ENCODE measurements at places on chromosomes 4 and X.

DNA sequence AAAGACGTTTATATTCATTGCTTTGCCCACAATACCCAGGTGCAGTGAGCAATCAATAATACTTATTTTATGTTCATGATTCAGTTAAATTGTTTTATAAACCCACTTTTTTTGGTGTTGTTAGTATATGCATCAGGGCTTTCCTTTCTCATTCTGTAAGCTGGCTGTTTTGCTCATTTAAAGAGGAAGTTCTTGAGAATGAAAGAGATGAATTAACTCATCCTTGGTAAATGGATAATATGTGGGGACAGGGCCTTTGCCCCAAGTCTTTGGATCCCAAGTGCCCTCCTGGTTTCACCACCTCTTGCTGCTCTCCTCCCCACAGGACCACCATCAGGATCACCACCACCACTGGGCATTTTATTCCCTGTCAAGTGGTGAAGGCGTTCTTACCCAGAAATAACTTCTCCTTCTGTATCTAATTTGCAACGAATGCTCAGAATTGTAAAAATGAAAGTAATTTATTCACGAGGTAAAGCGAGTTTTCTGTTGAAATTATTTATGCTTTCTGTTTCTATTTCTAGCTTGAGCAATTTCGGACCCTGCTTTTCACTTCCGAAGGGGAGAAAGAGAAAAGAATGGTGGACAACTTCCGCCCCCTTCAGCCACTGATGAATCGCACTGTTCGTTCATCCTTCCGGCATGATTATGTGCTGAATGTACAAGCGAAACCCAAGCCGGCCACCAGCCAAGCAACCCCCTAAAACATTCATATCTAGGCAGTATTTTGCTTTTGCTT lies 8.2 kb upstream of the ZRSR2 start:
- DNase-seq = no peak

- DNase-seq = no peak
Observed at GRCh38 chr4:78362310-78362709, 189.3 kb upstream of the ANXA3 start.

DNA sequence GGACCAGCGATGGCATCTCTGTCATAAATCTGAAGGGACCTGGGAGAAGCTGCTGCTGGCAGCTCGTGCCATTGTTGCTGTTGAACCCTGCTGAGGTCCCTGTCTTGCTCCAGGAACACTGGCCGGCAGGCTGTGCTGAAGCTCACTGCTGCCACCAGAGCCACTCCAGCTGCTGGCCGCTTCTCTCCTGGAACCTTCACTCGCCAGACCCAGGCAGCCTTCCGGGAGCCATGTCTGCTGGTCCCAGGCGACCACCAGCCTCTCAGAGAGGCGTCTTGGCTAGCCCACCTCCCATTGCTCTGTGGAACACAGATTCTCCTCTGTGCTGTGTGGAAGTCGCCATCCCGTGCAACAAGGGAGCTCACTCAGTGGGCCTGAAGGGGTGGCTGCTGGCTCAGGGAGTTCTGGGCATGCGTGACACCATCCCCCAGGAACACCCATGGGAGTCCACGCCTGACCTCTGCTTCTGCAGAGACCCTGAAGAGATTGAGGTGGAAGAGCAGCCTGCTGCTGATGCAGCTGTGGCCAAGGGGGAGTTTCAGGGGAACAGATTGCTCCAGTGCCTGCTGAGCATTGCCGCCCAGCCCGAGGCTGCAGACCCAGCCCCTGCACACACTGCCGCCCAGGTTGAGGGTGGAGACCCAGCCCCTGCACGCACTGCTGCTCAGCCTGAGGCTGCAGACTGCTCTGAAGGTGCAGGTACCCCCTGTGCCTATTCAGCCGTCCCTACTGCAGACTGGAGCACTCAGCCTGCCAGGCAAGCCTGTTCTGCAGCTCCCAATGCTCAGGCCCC lies 33.1 kb upstream of the CYP4V2 start:
- DNase-seq = no peak

- no peak for DNase-seq
Observed at GRCh38 chrX:128992107-128992971, 531.0 kb downstream of the SMARCA1 start.

DNA sequence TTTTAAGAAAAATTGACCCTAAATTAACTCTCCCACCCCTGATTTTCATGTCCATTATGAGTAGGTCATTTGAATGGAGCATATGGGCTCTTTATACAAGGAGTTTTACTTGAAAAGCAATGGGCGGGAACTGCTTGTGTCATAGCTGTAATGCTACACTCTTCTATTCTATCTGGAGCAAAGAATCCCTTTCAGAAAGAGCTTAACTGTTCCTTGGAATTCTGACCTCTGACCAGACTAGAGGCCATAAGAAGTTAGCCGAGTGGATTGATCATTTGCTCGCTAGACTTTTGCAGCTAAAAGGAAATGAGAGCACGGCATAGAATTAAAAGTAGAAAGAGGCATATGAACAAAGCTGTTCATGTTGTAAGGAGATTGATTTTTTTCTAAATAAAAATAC lies 79.1 kb downstream of the DOCK11 start:
- DNase-seq = no peak

GRCh38 chrX:129845616-129846190 lies 2.0 kb upstream of the ZDHHC9 start:
- DNase-seq = no peak

GRCh38 chr4:153747406-153747955 lies 12.3 kb downstream of the RNF175 start:
- DNase-seq = no peak

GRCh38 chr4:91827914-91828313 lies 475.9 kb upstream of the GRID2 start:
- DNase-seq = no peak

GRCh38 chr4:81468678-81469077 lies 3.0 kb downstream of the RASGEF1B start:
- no peak for DNase-seq

DNA sequence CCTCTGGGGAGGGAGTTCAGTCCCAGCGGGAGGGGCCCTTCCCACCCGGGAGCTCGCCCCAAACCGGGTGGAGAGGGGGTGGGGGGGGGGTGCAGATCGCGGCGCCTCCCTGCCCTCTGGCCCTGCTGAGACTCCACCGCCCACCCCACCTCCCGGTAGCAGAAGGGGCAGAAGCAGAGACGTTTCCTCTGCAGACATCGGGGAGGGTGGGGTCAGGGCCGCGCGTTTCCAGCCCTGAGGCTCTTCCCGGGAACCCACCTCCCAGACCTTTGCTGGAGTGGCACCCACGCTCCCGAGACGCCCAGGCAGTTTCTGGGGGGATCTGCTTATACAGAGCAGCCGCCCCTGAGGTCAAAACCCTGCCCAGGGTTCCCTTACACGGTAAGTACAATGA lies 30.2 kb downstream of the CPLX1 start:
- no peak for DNase-seq

GRCh38 chrX:118208481-118208880 lies 91.9 kb upstream of the KLHL13 start:
- DNase-seq = no peak

DNA sequence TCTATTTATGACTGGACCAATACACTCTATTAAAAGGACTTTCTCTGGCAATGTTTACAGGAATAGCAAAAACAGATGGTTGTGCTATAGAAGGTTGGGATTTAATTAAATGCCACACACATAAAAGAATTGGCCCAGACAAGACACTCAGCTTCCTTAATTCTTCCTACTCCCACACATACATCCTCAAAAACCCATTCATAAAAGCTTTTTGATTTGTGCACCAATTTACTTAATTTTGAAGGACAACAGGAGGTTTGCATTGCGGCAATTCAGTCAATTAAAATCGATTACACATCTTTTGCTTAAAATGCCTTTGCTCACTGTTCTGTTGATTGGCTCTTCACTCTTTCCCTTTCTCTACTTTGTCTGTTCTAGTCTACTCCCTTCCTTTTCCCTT lies 317.1 kb downstream of the CBLL2 start:
- DNase-seq = no peak

DNA sequence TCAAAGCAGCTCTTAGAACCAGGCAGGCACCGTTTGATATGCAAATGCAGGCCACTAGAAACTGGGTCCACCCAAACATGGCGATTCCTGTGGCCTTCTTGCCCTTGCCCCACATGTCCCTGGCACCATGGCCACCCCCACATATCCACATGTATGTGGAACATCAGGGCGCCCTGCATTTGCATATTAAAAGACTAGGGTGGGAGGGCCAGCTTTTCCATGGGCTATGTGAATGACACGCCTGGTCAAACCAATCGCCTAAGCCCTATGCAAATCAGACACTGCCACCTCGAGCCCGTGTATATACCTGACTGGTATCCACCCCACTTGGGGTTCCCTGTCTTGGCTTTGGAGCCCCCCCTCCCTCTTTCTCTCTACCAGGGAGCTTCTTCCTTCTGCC lies 107.0 kb downstream of the ABLIM2 start:
- no peak for DNase-seq

- no peak for DNase-seq
Observed at GRCh38 chr4:107603430-107603829, 116.6 kb downstream of the PAPSS1 start.

- no peak for DNase-seq
Observed at GRCh38 chrX:116194649-116195048, 24.1 kb downstream of the AGTR2 start.

GRCh38 chr4:60656171-60656570 lies 544.0 kb upstream of the ADGRL3 start:
- no peak for DNase-seq

GRCh38 chrX:45449982-45450381 lies 249.3 kb upstream of the DIPK2B start:
- DNase-seq = no peak

DNA sequence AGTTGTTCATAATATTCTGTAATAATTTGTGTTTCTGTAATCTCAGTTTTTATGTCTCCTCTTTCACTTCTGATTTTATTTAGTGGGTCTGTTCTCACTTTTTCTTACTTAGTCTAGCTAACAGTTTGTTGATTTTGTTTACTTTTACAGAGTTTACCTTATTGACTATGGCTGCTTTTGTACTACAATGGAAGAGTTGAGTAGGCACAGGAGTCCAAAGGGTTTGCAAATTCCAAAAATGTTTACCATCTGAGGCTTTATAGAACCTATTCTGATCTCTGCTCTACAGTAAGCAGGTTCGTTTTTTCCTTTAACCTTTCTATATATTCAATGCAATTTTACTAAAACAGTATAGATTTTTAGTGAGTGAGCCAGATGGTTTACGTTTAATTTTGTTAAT lies 55.1 kb downstream of the UGT2B17 start:
- no peak for DNase-seq

DNA sequence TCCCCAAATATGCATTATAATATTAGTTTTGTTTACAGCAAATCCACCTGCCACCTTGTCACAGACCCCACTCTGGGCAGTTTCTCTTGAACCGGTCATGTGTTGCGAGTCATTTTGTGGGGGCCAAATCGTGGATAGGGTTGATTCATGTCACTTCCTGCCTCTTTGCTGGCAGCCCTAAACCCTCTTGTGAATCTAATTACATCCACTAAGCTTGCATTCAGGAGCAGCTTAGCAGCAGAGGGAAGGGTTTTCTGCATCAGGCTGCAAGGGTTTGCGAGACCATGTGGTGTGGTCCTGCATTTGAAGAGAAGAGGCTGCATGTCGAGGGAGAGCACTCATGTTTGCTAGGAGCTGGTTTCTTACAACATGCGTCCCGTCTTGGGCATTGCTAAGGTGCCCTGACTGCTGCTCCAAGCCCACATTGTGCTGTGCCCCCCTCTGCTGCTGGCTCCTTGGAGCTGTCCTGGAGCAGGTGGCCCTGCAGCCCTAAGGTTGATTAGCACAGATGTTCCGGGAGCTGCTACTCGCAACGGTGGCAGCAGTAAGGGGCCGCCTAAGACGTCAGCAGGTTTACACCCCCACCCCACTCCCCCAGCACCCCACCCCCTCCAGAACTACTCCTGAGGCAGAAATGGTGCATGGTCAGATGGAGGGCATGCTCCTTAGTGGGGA lies 88.9 kb upstream of the CLDN34 start:
- DNase-seq = no peak

GRCh38 chrX:53682885-53683555 lies 3.5 kb downstream of the HUWE1 start:
- no peak for DNase-seq

DNA sequence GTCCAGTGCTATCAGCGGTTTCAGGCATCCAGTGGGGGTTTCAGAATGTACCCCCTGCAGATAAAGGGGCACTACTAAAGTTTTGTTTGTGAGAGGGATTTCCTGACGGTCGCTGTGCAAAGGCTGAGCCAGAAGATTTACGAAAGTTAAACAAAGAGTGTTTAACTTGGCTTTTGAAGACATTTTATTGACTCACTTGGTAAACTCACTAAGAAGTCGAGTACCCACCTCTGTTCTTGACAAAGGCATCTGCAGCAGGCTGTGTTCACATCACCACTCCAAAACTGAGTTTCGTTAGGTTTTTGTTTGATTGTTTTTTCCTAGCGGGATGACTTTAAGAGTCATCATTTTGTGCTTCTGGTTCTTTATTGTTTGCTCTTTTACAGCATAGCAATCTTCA lies 143.9 kb upstream of the TBL1X start:
- no peak for DNase-seq

DNA sequence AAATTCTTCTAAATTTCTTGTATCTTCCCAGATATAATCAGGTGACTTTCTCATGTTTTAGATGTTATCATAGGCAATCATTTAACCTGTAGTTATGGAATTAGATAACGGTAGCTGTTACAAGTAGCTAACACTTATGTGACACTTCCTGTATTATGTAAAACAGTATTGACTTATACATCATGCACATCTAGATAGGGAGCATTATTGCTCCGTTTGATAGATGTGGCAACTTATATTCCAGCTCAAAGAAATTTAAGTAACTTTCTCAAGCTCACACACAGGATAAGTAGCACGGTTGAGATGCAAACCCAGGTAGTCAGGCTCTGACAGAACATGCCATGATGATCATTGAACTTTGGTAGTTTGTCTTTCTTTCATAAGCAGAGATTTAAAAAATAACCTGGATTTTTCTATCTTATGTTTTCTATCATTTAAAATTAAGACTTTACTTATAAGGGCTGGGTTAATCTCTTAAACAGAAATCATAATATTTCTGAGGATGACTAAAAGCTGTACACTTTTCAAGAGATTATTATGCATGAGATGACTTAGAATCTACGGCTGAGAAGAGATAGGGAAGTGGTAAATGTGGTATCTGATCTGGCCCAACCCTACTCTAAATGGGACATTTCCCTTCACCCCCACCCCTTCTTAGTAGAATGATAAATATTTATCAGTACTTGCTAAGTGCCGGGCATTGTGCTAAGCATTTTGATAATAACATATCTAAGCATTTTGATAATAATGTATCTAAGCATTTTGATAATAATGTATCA lies 69.1 kb upstream of the HPGD start:
- DNase-seq = no peak

GRCh38 chrX:154038656-154039055 lies 19.0 kb upstream of the IRAK1 start:
- DNase-seq = no peak

DNA sequence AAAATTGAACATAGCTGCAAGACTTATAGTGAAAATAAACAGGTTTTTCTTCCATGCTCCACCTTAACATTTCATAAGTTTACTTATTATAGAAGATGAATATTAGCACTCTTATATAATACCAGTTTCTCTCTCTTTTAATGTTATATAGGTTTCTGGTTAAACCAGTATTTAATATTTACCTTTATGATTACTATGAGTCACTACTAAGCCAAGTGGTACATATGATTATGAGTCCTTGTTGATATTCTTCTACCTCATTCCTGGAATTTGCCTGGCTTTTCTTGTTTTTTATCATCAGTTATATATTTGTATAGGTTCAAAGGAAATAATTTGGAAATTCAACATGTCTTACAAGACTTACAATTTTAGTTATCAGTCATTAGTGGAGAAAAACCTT lies 89.9 kb upstream of the MAOA start:
- no peak for DNase-seq

Measured in activated CD4-positive, alpha-beta T cell treated with anti-CD3 and anti-CD28 coated beads, Interleukin-2, amount 50 U/mL, for 24 hours (primary cell).